ENCODE measurements at places on chromosomes 5 and 9.

- no peak for DNase-seq
Measured at GRCh38 chr5:140480310-140481014, 67.0 kb upstream of the EIF4EBP3 start.

DNA sequence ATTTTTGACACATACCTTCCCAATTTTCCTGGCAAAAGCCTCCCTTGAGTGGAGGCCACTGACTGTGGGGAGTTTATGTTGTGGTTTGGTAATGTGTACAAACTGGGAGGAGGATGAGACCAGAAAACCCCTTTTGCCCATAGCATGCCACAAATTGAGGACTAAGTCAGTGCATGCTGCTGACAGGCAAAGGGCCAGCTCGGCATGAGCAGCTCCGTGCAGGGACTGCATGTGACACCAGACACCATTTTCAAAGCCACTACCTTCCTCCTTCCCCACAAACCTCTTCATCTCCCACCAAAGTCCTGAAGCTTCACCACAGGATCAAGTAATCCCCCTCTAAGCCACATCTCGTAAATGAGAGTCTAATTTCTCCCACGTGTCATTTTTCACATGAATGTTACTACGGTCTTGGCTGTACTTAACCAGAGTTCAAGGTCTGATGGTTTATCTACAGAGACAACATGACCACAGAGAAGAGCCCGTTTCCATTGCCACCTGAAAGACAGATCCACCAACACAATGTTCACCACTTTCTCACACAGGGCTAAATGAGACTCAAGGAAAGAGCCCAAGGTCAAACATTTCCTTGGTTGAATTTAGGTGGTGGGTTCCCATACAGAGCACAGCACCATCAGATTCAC lies 106.5 kb downstream of the NFIB start:
- no peak for DNase-seq

GRCh38 chr5:619444-619843 lies 7.3 kb downstream of the CEP72 start:
- no peak for DNase-seq

- DNase-seq: no peak
Measured at GRCh38 chr5:57340681-57341080, 141.9 kb downstream of the ACTBL2 start.

- DNase-seq: no peak
Measured at GRCh38 chr9:137454145-137454596, 5.0 kb downstream of the NSMF start.

DNA sequence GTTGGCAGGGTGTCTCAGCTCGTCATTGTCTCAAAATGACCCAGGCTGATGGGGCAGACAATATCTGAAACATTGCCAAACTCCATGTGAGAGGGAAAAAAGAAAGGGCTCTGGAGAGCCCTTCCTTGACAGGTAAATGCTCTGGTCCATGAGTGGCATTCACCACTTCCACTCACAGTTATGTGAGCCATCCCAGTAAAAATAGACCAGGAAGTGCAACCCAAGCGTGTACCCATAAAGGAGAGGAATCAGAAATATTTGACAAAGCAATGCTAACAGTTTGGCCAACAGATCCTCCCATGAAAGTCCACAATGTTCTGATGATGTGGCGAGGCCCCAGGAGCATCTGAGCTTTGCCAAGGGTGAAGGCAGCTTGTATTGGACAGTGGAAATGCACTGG lies 49.4 kb downstream of the ASTN2 start:
- no peak for DNase-seq

DNA sequence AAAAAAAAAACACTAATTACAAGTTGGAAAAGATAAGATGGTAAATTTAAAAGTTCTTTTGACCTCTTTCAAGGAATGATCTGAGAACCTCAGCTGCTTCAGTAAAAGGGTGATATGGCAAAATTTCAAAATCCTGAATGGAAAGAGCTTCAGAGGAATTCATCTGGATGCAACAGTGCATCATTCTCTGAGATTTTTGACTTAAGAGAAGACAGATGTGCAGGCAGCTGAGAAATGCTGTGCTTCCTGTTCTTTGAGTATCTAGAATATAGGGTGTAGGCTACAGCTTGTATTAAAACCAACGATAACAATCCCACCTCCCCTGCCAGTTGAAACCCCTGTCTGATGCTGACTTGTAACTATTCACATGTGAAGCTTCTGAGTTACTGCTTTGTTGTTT lies 6.2 kb downstream of the FRMPD1 start:
- no peak for DNase-seq

GRCh38 chr5:68771221-68771620 lies 322.6 kb upstream of the SLC30A5 start:
- DNase-seq: no peak
